Activated naive CD8-positive, alpha-beta T cell treated with anti-CD3 and anti-CD28 coated beads, Interleukin-2, amount 10 ng/mL, durations not matched to agents 7 days and 5 days (primary cell): ENCODE measurements at places on chromosomes 16 and 17. TPM values are rescaled to one million over a fixed set of nuclear protein-coding genes. Genes with fewer than 3 reads are reported as not detected.

NACA2 gene
- total RNA-seq = not detected

EVPLL gene
- not detected for total RNA-seq

HOXB7 gene
- total RNA-seq = 1.0 TPM

- no peaks in the 10 kb centered on the region for H3K27me3 ChIP-seq
- peaks cover 18% of the 10 kb centered on the region for H3K36me3 ChIP-seq
- no peak overlapping the region for H3K27ac ChIP-seq
- H3K4me1 ChIP-seq = peaks cover 21% of the 10 kb centered on the region
Observed at GRCh38 chr17:43220511-43221125, 7.8 kb downstream of the CCDC200 start.

- H3K4me1 ChIP-seq = no peaks in the 10 kb centered on the region
- no peak overlapping the region for H3K27ac ChIP-seq
- no peaks in the 10 kb centered on the region for H3K36me3 ChIP-seq
Observed at GRCh38 chr16:63876103-63876502, 1245.8 kb downstream of the CDH11 start.
